ENCODE measurements at places on chromosomes 12 and 14.

- peak; percentile 34 for DNase-seq
Measured at GRCh38 chr12:122437656-122438121, 15.2 kb upstream of the CLIP1 start.

DNA sequence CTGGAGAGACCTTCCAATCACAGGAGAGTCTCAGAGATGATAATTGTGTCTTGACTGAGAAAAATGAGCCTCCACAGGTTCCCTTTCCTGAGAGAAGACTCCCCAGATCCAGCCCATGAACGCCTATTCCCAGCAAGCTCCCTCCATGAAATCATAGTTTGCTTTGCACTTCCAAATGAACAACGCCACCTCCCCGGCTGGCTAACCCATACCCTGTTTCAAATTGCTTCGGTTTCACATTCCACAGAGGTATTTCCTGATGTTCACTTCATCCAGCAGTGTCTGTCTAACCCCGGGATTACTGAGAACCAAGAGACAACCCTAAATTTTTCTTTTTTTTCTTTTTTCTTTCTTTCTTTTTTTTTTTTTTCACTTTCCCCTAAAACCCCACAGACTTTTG, 124.1 kb upstream of the RFLNA start:
- peak; percentile 68 for DNase-seq

- DNase-seq = peak; percentile 13
Measured at GRCh38 chr14:21734457-21735074, 60.9 kb upstream of the OR4E1 start.

DNA sequence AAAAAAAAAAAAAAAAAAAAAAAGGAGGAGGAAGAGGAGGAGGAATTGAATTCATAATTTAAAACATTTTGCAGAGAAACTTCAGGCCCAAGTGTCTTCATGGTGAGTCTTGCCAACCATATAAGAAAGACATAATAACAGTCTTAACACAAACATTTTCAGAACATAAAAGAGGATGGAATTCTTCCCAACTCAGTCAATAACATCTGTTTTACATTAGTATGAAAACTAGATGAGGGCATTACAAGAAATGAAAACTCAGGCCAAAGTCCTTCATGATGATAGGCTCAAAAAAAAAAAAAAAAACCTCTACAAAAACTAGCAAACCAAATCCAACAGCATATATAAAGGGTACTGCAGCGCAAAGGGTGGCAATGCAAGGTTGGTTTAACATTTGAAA, 151.6 kb downstream of the FOXA1 start:
- peak; percentile 50 for DNase-seq

GRCh38 chr12:69978020-69978419, 153.0 kb downstream of the MYRFL start:
- DNase-seq = peak; percentile 39

DNA sequence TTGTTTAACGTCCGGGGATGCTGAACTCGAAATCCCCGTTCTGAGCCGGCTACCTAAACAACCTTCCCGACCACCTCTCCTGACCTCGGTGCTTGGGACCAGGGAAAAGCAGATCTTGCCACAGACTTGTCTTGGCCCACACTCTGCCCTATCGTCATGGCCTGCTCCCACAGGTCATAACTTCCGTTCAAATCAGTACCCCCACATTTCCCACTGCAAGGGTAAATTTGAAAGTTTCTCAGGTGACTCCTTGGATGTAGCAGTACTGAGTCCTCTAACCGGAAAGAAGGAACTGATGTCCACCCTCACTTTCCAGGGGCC, 612 bp upstream of the RBM23 start:
- no peak for DNase-seq
